ENCODE measurements at places on chromosomes 12 and 14.

GRCh38 chr12:91364471-91365184, 182.0 kb upstream of the DCN start:
- DNase-seq = no peak

- DNase-seq = no peak
These were observed 1258.1 kb upstream of the TMEM132C start for GRCh38 chr12:127008755-127009403.

DNA sequence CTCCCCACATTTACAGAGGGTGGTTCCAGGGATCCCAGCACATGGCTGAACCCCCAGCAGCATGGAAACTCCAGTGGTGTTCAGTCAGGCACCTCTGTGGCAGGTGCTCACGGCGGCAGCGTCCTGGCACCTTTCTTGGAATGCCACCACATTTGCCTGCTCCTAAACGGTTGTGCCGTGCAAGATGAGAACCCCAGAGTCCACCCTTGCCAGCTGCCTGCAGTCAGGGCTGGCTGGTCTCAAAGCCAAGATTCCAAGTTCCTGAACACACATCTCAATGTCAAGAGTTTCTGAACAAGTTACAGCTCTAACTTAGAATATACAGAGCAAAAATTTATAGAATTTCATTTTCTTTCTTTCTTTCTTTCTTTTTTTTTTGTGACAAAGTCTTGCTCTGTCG, 38.7 kb downstream of the DDX51 start:
- DNase-seq = no peak

DNA sequence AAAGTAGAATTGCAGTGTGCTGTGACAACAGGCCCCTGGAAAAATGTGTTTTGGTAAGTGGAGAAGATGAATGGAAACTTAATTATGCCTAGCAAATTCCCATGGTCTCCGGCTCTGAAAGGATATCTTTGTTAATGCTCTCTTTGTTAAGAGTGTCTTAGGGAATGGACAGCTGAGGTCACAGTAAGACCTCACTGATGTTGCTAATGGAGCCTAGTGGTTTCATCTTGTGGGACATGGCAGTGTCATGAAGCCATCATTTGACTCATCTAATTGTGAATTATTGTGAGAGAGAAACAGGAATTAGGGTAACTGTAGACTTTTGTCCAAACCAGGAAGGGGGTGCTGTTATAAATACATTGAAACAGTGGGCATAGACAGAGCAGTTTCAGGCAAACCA, 330.3 kb downstream of the TMTC2 start:
- no peak for DNase-seq

DNA sequence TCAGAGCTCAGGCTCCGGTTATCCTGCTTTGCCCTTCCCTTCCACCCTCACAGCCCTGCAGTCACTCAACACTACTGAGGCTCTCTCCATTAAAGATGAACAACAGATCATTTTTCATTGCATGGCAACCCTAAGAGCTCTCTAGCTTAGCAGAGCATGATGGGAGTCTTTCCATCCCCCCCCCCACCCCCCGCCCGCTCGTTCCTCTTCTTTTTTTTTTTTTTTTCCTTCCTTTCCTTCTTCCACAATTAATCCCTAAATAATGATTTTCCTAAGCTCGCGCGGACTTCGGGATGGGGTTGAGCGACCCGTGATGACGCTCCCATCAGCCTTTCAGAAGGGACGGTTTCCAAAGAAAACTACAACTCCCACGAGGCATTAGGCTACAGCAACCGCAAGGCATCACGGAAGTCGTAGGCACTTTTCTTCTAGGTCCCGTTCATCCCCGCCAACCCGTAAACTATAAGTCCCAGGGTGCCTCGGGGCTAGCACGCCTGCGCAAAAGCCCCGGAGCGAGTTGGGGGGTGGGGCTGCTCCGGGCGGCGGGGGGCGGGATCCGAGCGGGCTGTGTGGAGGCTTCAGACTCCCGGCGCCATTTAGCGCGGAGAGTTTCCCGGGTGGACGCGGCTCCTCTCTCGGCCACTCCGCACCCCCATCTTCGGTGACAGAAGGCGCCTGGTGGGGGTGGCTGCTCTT, at the start of gene WNK1:
Gene WNK1, plus strand, starts transcription at position 581 of the 696 bp plus-strand sequence. CDS start 987 bp downstream, outside the sequence.
- peak; percentile 93 for DNase-seq

GRCh38 chr12:108119126-108119973, 9.7 kb upstream of the WSCD2 start:
- no peak for DNase-seq

DNA sequence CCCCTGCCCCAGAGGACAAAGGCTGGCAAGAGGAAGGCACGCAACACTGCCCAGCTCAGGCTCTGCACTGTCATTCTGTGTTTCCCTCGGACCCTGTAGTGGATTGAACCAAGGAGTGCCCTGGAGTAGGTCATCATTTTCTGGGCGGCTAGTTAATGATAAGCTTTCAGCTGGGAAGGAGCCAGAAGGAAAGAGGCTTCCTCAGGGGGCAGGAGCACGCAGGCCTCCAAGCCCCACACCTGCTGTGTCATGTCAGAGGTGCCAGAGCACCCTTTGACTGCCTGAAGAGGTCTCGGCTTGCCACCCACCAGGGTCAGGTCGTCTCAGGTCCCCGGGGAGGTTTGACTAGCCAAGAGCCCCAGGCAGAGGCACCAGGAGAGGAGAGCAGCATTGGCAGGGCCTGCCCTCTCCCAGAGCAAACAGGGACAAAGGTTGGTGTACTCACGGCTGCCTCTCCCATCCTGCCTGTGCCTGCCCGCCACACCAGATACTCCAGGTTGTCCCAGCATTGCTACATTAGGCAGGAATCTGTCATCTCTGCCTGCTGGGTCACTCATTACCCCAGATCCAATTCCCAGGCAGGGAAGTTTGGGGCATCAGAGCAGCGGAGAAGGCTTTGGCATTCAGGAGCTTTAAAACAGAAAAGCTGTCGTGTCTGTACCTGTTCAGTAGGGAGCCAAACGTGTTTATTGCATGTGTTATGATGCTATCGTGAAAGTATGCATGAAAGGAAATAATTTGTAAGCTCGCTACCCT, 33.5 kb upstream of the ATP2A2 start:
- DNase-seq = no peak

GRCh38 chr12:88391556-88391955, 188.7 kb downstream of the KITLG start:
- no peak for DNase-seq

DNA sequence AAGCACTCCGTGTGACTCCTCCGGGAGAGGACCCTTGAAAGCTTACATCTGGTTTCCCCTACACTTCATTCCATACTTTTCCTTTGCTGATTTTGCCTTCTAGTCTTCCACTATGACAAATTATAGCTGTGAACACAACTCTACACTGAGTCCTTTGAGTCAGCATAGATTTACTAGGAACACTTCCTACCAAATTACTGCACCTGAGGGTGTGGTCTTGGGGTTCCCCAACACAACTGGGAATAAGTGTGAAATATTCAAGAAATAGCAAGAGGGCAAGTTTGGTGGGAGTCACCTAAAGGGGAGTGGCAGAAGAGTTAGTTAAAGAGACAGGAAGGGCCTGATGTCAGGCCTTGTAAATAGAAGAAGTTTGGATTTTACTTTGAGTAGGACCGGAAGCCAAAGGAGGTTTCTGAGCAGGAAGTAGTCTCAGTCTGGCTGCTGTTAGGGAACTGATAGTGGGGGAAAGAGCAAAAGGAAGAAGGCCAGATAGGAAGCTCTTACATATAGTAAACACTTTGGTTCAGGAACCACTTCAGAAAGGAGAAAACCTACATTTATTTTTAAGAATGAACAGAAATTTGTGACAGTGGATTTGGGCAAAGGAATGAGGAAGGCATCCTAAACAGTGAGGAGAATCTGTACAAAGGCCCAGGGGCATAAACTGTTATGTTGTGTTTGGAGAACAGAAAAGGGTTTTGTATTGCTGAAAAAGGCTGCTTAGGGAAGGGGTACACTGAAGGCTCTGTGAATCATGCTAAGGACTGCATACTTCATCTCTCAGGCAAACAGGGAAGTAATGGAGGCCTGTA, 14.2 kb downstream of the SEL1L start:
- no peak for DNase-seq

- no peak for DNase-seq
These were observed 92.6 kb downstream of the PDE3A start for GRCh38 chr12:20460956-20461355.

DNA sequence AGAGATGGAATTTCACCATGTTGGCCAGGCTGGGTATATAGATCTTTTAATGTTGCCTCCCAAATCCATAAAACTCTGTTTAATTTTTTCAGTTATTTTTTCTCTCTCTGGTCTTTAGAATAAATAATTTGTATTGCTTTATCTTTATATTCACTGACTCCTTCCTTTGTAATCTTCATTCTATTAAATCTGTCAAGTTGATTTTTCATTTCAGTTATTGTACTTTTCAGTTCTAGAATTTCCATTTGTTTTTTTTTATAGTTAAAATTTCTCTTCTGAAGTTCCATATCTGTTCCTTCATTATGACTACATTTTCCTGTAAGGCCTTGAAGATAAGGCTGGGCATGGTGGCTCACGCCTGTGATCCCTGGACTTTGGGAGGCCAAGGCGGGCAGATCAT, 13.6 kb upstream of the SPPL3 start:
- no peak for DNase-seq

DNA sequence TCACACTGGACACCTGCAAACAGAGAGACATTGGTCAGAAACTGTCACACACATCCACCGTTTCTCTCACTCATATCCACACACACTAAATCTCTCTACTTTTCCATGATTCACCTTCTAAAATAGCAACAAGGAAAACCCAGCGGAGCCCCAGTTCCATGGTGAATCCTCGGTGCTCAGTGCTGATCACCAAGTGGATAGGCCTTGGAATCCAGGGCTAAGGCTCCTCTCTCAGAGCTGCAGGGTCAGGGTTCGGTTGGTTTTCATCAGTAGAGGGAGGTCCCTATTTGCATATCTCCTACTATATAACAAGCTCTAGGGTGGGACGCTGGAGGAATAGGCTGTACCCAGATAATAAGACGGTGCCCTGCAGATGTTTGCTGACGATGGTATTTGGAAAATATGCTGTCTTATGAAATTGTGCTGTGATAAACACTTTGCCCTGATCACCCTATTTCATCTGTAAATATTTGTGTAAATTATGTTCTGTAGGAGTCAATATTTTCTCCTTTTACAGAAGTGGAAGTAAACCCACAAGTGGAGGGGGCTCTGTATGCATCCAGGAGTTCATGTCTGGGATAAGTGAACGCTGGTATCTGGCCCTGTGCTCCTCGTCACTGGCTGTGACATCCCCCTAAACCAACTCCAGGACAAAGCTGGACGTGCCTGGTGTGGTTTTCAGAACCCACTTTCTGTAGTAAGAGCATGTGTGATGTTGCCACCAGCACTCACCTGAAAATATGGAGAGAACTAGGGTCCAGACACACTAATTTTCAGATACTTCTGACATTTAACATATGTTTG, 709.2 kb downstream of the TMEM121 start:
- DNase-seq = no peak

DNA sequence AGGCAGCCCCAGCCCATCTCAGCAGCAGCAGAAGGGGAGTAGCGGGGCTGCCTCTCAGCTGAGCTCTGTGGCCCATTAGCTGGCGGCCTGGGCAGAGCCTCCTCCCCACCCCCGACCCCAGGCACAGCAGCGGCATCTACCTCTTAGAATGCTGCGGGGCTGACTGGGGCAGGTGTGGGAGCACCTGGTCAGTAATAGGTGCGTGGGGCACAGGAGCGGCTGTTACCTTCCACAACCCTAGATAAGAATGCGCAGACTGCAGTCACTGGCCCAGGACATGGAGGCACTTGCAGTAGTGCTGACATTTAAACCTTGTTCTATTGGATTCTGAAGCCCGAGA, 35.6 kb downstream of the SYNE3 start:
- no peak for DNase-seq

GRCh38 chr14:81137316-81137715, 83.4 kb downstream of the GTF2A1 start:
- no peak for DNase-seq

GRCh38 chr12:113088971-113089756, 32.6 kb downstream of the DTX1 start:
- peak; percentile 43 for DNase-seq

DNA sequence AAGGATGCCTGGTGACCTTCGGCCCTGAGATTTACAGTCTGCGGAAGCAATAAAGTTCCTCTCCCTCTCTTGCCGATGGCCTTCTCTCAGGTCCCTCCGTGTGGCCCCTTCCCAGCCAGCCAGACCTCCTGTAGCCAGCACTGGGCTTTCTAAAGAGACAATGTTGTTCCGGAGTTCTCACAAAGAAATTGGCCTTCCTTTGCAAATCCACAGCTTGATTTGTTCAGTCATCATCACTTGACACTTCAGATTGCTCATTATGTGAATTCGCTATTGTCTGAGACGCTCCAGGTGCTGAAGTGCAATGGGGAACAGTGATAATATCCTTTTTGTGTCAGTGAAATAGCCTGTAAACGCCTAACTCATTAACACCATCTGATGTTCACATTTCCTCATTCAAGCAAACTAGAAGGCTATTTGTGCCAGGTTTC, 43.7 kb upstream of the GPHB5 start:
- DNase-seq = no peak

GRCh38 chr12:13230500-13230899, 34.0 kb downstream of the EMP1 start:
- no peak for DNase-seq

- DNase-seq = no peak
These were observed 95.9 kb upstream of the DDHD1 start for GRCh38 chr14:53249059-53249458.

DNA sequence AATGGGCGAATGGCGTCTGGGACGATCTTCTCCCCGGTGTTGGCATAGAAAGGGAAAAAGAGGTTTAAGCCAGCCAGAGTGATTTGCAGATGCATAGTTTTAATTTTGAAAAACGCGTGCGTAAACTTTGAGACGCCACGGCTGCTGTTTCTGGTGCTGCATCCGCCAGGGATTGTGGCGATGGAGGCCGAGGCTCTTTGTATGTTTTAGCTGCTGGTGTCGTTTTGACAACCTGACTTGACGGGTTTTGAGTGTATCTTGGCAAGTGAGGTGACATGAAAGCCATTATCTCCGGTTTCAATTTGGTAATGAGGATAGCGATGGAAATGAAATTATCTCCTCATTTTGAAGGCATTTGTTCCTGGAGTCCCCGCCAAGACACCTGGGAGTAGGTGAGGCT, 1.6 kb downstream of the PTGDR start:
- DNase-seq = no peak

DNA sequence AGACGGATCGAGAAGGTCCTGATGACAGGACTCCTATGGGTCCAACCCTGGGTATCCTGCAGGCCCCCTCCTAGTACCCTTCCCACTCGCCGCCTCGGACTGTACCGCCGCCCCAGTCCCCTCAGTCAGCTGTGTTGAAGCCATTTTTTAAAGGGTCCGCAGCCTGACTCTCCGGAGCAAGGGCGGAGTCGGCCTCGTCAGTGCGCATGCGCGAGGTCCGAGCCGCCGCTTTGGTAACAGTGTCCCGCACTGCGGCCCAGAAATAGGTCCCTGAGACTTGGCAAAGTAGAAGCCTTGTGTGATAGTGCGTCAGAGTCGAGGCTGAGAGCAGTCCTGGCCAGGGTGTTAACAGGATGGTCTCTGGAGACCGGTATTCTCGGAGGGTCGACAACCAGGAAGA, 769.0 kb upstream of the ALG10B start:
- no peak for DNase-seq

DNA sequence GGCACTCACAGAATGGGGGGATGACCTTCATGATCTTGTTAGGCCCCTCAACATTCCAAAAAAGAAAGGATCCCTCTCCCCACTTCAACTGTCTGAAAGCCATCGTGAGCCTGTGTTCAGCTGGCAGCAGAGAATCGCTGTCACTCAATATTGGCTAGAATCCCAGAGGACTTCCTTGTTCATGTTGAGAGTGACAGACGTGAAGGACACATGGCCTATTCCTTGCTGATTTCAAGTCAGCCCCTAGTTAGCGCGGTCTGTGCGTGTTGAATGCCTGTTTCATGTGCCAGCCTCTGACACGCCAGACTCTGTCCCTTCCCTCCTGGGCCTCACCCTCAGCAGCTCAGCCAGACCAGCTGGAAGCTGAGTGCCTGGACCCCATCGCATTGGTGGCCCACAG, 43.1 kb downstream of the DNAH10 start:
- DNase-seq = no peak
